NCI-H1930 (cell line): ENCODE measurements at places on chromosomes 3 and 15.

GRCh38 chr3:115475178-115476041, 147.9 kb upstream of the GAP43 start:
- DNase-seq = no peak

DNA sequence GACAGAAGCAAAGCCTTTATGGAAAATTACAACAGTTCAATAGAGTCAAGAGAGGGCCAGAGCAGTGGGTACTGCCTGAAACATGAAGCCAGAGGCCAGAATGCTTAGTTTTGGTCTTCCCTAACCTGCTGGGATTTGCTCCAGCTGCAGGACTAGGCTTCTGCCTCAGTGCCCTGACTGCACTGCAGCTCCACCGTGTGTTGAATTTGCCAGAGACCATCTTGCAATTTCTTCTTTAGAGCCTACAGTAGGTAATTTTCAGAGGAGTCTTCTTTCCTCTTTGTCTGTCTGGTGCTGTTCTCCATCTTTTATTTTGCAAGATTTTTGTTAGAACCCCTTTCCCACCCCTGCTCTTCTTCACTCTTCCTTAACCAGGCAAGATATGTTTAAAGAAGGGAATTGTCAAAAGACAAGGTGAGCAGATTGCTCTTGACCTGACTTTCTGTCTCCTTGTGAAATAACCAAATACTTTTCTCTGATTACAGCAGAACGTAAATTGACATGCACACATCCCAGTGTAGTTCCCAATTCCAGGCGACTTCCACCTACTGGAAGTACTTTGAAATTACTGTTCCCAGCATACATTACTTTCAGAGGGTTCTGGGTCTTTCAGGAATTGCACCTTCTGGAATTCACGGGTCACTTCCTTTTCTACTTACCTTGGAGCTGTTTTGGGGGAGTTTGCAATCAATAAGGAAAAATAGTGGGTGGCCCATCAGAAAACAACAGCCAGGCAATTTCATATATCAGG, 161.2 kb downstream of the MINAR1 start:
- no peak for DNase-seq

DNA sequence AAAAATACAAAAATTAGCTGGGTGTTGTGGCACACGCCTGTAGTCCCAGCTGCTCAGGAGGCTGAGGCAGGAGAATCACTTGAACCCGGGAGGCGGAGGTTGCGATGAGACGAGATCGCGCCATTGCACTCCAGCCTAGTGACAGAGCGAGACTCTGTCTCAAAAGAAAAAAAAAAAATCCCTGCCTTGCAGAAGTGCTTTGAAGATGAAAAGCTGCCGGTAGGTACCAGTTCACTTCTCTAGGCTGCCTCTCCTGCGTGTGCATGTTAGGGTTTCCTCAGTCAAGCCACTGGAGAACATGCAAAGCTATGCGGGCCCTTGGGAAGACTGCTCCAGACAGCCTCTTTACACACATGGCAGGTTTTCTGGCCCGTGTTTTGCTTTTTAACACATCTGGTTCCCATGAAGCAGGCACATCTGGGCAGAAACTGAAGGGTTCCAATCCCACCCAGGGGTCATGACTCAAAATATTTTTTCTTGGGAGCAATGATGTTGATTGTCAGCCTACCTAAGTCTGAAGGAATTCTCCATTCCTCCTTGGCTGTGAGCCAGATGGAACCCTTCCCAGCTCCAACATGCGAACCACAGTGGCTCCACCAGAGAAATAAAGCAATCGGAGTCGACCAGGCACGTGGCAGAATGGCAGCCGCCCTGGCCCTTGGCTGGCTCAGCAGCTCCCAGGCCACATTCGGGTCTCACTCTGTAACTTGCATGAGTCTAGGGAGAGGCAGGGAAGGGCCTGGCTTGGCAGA, 29.6 kb downstream of the MGLL start:
- DNase-seq = no peak

DNA sequence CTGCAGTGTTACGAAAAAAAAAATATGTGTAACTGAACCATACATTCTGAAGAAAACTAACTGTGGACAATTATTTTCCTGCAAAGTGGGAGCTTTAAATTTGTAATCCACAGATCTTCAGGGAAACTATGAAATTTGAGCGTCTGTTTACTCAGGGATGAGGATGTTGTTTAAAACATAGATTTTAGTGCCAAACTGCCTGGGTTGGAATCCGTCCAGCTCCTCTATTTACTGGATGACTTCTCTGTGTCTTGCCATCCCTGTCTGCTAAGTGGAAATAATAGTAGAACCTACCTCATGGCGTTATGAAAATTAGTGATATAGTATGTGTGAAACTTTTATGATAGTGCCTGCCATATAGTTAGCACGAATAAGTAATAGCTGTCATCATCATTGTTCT, 666.5 kb downstream of the SQOR start:
- no peak for DNase-seq

GRCh38 chr3:156321945-156322344, 201.6 kb downstream of the KCNAB1 start:
- no peak for DNase-seq

DNA sequence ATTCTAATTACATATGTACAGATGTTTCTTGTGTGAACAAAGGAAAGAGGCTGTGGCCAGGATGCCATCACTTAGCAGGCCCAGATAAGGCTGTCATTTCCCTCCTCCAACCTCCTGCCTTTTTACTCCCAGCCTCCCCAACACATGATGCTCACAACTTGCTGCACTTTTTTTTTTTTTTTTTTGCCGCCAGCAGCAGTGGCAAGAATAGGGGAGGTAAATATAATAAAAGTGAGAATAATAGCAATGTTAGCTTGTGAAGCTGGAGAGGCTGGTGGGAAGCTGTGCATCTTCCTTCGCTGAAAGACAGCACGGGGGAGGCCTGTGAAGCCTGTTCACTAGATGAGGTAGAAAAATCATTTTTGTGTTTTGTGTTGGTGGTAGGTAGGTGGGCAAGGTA, 42.5 kb upstream of the MYO5C start:
- DNase-seq = no peak

GRCh38 chr3:72821161-72821781, 27.0 kb downstream of the SHQ1 start:
- no peak for DNase-seq

DNA sequence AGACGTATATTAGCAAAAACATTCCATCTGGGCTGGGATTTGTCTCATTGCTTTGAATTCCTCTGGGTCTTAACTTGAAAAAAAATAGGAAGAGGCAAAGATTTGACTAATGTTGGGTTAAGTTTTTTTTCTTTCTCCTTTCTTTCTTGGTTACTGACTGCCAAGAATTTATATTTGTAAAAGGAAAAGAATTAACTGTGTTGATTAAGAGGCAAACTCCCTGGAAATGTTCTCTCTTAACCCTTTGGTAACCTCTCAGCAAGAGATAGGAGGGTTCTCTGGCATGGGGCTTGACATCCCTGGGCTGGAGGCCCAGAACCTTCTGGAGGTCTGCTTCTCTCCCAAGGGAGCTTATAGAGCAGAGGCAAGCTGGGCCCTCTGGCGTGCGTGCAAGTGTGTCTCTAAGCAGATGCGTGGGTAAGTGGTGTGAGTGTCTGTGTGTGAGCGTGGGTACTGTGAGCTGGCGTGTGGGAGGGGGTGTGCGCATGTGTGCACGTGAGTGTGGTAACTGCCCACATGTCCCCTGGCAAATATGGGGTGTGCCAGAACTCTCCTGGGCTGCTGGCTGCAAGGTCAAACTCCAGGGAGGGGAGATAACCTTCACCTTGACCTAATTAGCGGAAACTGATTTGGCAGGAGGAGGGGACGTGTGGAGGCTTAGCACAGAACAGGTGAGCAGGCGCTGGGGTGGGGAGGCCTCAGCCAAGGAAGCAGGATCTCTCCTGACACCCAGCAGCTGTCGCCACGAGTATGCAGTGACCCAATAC, 49.4 kb upstream of the MAGEF1 start:
- no peak for DNase-seq

- DNase-seq = no peak
Measured at GRCh38 chr3:185330644-185331043, 32.3 kb upstream of the MAP3K13 start.

- DNase-seq = no peak
Measured at GRCh38 chr15:83284559-83285283, at the start of gene BNC1. BNC1 (minus strand) TSS chr15:83284664; CDS start chr15:83284628, 36 bp downstream.

GRCh38 chr3:22606938-22607337, 596.2 kb upstream of the UBE2E2 start:
- DNase-seq = no peak

DNA sequence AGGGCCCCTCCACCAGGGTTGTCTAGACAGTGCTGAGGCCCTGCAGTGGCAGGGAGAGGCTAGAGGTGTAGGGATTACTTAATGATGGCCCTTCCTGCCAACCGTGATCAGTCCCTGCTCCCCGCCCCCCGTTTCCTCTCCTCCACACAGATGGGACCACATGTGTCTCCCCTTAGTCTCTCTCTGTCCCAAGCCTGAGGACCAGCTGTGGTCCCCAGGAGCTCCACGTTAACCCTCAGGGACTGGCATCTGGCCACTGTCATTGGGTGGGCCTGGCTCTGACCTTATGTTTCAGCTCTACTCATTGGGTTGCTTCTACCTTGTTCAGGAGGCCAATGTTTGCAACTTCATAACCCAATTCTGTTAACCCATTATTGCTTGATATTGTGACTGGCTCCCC, 6.0 kb upstream of the ALPK3 start:
- DNase-seq = no peak

- no peak for DNase-seq
Measured at GRCh38 chr3:13263770-13264467, 156.2 kb downstream of the NUP210 start.

GRCh38 chr15:65901336-65901735, 32.0 kb downstream of the RAB11A start:
- DNase-seq = no peak

- no peak for DNase-seq
Measured at GRCh38 chr3:179970746-179971145, 66.0 kb downstream of the PEX5L start.

- DNase-seq = no peak
Measured at GRCh38 chr3:47156396-47156795, 7.5 kb downstream of the SETD2 start.

DNA sequence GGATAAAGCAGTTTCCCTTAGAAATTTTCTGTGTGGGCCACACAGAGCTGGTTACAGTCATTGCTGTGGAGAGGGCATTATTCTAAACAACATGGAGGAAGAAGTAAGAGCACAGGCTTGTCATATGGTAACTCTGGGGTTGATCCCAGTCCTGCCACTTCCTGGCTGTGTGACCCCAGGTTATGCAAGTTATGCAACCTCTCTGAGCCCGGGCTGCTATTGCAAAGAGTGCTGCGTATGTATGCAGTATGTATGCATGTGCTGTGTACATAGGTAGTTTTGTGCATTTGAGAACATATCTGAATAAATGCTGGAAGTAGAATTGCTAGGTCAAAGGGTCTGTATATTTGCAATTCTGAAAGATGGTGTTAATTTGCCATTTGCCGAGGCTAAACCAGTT, 9.2 kb downstream of the SPSB4 start:
- no peak for DNase-seq

GRCh38 chr15:85534031-85534430, 153.6 kb downstream of the AKAP13 start:
- no peak for DNase-seq

GRCh38 chr3:58691997-58692396, 25.4 kb upstream of the FAM3D start:
- peak; percentile 5 for DNase-seq
